Activated CD8-positive, alpha-beta memory T cell treated with anti-CD3 and anti-CD28 coated beads for 1 hour (primary cell): ENCODE measurements at places on chromosomes 3 and 15.

DNA sequence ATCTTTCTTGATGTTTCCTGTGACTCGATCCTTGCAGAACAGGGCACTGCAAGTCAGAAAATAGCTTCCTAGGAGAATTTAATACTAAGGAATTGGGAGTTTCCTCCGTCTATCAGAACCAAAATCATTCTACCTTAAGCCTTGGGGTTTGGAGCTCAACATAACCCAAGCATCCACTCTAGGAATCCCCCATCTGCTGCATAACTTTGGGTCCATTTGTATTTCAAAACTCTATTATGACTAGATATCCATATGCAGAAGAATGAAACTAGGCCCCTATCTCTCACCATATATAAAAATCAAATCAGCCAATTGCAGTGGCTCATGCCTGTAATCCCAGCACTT, 61.7 kb upstream of the AKAP13 start:
- DNase-seq: no peak

DNA sequence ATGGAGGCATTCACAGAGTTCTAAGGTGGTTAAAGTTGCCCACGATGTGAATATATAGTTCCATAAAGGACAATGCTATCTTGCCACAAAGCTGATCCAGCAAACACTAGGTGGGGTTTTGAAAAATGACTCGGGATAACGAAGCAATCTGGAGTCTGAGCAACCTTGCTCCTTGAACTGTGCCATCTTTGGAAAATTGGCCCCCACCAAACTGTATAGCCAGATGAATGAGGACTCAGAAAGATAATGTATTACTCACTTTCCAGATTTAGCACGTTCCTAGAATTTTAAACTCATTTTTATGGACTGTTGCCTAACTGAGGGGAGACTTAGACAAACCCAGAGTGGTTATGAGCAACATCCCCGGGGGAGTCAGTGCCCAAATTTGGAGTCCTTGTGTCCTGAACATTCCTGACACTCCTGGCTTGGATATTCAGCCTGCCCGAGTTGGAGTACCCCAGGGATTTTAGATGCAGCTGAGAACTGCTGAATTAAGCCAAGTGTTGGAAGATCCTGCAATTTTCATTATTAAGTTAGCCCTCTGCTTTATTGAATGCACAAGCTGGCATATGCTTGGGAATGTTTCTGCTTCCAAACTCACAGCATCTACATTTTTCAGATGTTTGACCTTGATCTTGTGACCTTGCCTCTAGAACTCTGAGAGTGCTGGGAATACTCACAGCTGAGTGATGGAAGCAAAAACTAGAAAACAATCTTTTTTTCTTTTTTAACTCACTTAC, 8.8 kb upstream of the MAGI1 start:
- no peak for DNase-seq

- DNase-seq: no peak
Observed at GRCh38 chr3:154862265-154862664, 217.9 kb upstream of the MME start.

- DNase-seq: no peak
Observed at GRCh38 chr3:72426618-72427397, 421.4 kb downstream of the SHQ1 start.

- DNase-seq: no peak
Observed at GRCh38 chr15:80447077-80447476, 42.9 kb downstream of the ARNT2 start.

- DNase-seq: no peak
Observed at GRCh38 chr3:71153713-71154112, 429.8 kb downstream of the FOXP1 start.

GRCh38 chr15:39411102-39411989, 169.5 kb upstream of the THBS1 start:
- DNase-seq: no peak

DNA sequence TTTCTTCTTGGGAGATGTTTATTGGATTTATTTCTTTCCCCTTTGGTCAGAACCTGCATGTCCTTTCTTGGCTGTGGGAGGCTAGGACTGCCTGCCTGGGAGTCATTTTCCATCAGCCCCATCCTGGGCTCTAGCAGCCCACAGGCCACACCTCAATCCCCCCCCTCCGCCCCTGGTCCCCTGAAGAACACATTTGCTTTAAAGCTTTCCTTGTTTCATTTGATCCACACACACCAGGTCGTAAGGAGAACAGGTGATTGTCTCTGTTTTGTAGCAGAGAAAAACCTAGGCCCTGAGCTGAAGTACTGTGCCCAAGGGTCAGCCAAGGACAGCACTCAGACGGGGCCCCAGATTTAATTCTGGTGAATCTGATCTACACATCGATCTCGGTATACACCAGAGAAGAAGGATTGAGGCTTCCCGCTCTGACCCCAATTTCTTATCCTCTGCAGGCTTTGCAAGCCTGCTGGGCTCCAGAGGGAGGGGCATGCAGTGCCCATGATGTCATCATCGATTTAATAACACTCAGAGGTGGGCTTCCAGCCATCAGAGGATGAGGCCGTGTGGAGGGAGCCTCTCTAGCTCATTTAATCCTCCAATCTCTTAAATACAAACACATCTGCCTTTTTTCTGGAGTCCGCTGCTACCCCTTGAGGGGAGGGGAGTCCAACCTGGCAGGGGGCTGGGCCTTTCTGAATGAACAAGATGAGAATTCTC, 1.7 kb upstream of the CLN6 start:
- DNase-seq: no peak

DNA sequence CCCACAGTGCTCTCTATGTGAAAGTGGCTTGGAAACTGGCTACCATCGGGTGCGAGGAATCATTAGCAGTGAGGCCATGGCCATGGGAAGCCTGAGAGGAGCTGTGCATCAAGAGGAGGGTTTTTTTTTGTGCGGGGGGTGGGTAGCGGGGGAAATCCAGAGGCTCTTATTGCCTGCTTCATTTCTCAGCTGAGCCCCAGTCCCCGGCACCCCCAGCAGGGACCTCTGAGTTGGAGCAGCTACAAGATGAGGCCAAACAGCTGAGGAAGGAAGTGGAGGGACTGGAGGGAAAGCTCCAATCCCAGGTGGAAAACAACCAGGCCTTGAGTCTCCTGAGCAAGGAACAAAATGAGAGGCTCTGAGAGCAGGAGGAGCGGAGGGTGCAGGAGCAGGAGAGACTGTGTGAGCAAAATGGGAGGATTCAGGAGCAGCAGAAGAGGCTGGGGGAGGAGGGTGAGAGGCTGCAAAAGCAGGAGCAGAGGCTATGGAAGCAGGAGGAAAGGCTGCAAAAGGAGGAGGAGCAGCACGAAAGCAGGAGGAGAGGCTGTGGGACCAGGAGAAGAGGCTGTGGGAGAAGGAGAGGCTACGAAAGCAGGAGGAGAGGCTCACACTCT, 76.7 kb downstream of the ADAMTS7 start:
- DNase-seq: no peak

- DNase-seq: no peak
Observed at GRCh38 chr3:76811418-76811817, 228.5 kb upstream of the ROBO2 start.

- DNase-seq: no peak
Observed at GRCh38 chr15:57599296-57599810, 7.6 kb downstream of the MYZAP start.

DNA sequence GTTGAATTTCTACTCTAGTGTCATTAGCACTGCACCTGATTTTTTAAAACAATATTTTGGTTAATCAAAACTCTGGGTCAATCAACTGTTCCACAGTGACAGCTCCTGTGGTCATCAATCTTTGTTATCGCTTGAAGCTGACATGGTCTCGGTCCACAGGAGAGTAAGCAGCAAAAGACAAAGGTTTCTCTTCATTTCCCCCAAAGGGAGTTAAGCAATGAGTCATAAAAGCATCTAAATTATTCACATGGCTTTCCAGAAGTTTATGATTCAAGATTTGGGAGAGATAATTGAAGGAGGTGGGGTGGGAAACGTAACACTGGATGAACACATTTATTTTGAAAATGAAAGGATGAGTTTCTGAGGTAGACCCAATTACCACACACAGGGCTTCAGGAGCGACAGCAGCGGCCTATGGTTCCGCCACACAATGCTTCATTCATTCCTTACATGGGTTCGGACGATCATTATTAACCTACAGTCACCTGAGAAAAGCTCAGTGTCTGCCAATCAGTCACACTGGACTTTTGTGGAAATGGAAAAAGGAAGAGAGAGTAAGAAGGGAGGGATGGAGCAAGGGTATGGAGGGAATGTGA, 505.1 kb downstream of the FHIT start:
- DNase-seq: no peak

GRCh38 chr15:76903251-76903681, 1.9 kb downstream of the SCAPER start:
- no peak for DNase-seq

- DNase-seq: no peak
Observed at GRCh38 chr15:80517290-80517689, 113.1 kb downstream of the ARNT2 start.

GRCh38 chr15:36449084-36449661, 130.3 kb upstream of the CDIN1 start:
- DNase-seq: no peak

DNA sequence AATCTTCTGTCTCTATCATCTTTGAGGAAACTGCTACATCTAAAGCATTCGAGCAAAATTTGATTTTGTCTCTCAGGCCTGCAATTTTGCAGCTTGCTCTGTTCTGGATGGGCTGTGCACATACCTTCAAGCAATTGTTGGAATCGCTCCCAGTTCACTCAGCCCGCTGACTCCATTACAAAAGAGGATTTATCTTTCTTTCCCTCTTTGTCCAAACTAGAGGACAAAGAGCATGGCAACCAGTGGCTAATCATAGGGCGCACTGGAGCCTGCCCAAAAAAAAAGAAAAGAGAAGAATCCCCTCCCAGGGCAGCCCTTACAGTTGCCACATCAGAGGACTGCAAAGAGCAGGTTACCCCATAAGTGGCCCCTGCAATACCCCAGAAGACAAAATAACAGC, 49.0 kb upstream of the DUT start:
- DNase-seq: no peak

DNA sequence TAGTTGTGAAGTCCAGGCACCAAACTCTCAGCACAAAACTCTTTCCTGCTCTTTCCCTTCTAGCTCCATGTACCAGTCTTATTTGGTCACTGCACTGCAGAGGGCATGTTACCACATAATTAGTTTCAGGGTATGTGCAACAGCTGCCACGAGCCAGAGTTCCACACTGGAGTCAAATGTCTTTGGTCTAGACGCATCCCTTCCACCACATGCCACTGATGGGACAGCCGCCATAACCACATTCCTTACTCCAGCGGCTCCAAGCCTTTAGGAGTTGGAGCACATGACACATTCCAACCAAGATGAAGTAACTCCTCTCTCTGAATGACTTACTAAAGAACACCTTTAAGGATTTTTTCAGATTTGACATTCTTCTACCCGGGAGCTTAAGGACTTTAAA, 153.4 kb downstream of the ERC2 start:
- no peak for DNase-seq

GRCh38 chr15:64521726-64522164, 61.4 kb downstream of the ZNF609 start:
- DNase-seq: no peak

DNA sequence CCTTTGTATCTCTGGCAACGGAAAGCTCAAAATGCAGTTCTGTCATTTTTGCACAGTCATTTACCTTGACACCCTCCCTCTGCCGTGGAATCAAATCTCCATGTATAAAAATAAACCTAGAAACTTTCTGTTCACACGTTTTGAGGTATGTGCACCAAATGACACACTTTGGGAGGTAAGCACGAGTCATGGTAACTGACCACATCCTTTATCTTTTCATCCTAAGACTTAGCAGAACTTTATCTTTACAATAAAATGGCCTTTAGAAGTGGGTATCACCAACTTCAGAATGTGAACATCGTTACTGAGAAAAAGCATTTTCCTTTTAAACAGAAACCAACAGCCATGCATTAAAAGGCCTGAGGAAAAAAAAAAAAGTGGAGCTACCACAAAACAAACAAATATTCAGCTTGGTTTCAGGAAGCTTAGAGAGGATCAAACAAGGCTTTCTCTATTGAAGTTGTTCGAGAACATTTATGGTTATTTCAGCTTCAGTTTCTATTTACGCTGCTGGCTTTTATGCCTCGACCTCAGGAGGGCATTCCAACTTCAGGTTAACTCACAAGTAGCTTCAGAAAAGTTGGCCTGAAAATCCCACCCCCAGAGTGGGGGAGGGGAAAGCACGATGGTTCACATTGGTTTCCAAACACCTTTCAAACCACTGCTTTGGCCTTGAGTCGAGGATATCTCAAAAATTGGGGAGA, 171.1 kb upstream of the ICE2 start:
- no peak for DNase-seq

- DNase-seq: no peak
Observed at GRCh38 chr3:186628756-186629155, 11.4 kb upstream of the FETUB start.

DNA sequence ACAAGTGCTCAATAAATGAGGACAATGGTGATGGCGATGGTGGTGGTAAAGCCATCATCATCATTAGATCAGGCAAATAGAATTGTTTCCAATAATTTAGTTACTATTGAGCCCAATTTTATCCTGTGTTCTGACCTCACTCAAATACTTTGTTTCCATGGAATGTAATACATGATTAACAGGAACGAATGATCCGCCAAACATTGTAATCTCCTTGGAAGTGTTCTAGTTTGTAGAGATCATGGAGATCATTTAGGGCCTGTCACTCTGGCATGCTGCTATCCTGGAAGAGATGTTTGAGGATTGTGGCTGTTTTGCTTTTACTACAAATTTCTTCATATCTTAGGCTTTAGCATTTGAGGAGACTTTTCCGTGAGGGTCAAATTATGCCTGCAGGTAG, 2.8 kb downstream of the COL6A6 start:
- DNase-seq: no peak

- DNase-seq: no peak
Observed at GRCh38 chr3:71430941-71431552, 152.5 kb downstream of the FOXP1 start.

GRCh38 chr3:101925564-101925963, 76.2 kb downstream of the NFKBIZ start:
- DNase-seq: no peak

DNA sequence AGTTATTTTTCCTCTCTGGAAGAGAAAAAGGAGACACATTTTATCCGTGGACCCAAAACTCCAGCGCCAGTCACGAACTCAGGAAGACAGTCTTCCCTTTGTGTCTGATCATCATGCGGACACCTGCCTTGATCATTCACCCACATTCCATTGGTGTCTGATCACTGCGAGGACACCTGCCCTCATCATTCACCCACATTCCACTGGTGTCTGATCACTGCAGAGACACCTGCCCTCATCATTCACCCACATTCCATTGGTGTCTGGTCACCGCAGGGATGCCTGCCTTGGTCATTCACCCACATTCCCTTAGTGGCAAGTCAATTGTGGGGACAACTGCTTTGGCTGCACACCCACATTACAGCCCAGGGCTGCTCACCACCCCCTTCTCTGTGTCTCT, 148.9 kb downstream of the ROBO1 start:
- DNase-seq: no peak

GRCh38 chr3:55604402-55604801, 117.3 kb upstream of the WNT5A start:
- no peak for DNase-seq

DNA sequence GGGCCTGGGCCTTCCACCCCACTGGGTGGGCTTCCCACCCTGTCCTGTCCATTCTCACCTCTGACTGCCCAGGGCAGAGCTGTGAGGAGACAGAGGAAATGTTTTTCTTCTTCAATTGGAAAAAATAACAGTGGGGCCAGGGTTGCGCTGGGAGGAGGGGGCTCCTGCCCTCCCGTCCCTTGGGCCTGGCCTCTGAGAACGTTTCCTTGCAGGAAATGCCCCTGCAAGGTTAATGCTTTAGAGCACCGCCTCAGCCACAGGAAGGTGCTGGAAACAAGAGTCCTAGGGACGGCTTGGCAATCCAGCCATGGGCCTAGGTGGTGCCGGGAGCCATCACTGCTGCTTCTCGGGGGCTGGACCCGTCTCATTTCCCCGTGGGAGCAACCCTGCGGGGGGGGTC, 3.8 kb upstream of the PLXND1 start:
- DNase-seq: no peak

GRCh38 chr15:35167675-35168074, 82.6 kb upstream of the NANOGP8 start:
- DNase-seq: no peak
